ENCODE measurements at places on chromosomes 2 and 18.
A peak's percentile ranks its signal among the peaks of the same experiment; 100 is the strongest.

DNA sequence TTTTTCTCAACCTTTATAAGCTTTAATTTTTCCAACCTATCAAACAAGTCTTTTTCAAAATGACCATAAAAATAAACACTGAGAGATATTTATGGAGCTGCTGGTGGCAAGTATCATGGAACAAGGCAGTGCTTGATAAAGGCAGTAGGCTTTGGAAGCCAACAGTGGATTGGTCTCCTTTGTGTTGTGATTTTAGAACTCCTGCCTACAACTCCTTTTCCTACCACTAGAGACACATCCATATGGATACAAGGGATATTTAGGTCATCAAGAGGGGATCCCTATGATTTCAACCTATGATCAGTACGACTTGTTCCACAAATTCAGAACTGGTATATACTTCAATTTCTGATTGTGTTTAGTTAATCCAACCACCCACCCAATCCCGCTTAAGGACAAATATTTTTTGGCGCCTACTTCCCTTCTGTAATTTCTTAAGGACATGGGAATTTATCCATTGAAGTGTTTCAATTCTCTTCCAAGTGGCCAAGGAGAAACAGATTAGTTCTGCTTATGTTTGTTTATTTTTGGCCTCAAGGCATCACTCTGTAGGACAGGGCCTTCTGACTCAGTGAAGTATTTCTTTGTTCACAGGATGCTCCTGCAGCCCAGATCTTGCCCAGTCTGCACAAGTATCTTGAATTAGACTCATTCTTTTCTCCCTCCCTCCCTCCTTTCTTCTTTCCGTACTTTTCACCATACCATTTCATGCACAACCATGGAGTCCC lies 2119.6 kb upstream of the PIK3C3 start:
- no peak for DNase-seq

DNA sequence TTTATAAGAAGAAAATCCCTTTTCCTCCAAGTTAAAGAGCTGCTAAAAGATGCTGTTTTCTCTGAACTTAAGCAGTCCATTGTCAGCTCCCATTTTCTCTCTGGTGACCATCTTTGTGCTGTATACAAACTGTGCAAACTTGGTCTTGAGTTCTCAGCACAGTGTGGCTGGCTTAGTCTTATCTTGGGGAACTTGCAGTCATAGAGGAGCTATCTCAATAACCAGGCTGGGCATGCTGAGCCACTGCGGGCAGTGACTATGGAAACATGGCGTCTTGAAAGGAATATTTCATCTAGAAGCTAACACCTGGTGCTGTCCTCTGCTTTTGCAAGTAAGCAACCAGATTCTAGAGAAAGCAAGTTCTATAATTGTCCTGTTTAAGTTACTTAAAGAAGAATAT lies 1334.4 kb upstream of the CELF4 start:
- no peak for DNase-seq

DNA sequence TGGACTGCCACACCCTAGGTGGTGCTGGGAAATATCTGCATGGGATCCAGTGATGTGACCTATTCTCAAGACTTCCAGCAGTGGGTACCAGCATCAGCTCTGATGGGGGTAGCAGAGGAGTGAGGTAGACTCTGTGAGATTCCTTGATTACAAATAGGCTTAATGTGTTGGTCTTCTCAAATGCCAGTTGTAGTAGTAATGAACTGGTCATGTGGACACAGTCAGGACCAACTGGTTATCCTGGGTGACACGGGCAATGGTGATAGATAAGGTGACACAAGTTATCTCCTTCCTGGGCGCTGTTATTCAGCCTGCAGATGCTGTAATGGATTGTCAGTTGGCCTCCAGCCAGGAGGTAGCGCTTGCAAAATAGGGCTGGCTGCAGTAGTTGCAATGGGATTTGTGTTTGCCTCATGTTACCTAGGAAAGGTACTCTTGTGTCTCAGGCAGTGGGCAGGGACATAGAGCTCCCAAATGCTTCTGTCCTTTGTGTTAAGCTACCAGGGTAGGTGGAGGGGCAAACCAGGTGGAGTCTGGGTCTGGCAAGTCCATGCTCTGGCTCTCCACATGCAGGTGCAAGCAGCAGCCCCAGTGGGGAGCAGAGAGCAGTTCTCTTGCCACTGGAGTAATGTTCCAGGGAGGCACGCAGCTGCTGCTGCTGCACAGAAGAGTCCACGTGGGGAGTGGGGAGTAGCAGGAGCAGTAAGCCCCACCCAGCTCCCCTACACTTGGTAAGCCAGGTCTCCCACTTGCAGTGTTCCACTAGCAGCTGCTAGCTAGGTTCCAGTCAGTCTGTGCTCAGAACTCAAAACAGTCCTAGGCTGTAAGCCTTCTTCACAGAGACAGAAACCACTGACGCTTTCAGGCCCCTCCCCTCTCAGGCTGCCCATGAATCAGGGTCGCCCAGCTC lies 505.4 kb upstream of the DDX18 start:
- no peak for DNase-seq

DNA sequence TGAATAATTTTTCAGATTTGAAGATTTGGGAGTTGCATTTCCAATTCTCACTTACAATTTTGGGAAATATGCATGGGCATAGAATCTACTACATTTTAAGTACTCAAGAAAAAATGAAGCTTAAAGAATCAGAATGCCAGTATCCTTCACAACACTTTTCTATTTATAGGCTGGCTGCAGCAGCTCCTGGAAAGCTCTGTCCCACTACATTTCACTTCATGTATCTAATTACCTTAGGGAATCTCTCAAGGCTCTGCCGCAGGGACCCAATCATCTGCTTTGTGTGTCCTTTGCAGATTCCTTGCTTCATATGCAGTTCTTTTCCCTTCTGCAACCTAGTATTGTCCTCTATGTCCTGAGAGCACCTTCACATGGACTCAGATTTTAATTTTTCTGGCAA lies 102.9 kb downstream of the NUP35 start:
- DNase-seq, result no peak

- no peak for DNase-seq
Measured at GRCh38 chr2:216493334-216493685, 5.3 kb upstream of the RPL37A start.

- no peak for DNase-seq
Measured at GRCh38 chr2:201419057-201419635, 32.1 kb downstream of the TRAK2 start.

DNA sequence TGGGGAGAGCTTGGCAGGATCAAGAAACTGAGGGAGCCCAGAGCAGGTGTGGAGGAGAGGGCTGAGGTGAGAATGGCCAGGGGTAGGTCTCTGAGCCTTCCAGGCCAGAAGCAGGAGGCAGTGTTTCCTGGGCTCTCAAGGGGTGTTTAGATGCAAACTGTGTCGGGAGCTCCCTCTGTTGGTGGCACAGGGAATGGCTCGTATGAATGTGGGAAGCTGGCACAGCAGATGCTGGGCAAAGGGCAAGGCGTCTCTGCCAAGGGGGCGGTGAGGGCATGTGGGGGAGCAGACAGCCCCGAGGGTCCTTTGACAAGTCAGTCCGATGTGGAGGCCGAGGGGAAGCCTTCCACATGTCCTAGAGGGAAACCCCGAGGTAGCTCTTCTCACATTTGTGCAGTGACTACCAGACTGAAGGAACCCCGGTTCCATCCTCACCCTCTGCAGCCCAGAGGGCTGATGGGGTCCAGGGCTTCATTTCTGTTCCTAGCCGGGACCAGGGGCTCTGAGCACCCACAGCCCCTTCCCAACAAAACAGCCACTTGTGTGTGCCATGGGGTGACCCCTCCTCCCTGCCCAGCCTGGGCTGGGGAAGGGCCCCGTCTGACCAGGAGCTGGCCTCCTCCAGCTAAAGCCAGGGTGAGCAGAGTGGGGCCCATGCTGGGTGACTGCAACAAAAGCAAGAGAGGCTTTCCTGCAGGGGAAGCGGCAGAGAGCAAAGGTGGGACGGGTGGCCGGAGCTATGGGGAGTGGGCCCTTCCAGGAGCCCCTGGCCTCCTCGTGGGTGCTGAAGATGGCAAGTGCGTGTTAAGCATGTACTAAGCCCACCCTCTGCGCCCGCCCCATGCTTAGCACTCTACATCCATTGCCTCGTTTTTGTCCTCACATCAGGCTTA lies 103.4 kb downstream of the SEPTIN10 start:
- peak; percentile 53 for DNase-seq

DNA sequence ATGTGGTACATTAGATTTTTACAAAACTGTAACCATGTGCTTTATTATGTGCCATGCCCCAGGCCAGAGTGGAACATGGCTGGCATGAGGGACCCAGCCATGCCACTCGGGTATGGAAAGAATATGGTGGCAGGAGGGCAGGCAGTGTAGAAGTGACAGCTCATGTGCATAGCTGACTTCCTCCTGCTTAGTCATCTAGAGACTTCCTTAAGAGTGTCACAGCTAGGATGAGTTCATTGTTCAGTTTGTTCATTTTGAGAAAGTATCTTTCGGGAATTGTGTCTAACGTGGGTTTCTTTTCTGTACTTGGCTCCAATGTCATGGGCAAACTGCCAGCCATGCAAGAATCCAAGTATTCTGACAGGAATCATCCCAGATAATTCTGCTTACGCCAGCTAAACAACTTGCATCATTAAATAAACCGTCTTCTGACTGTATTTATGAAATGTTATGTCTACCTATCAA lies 94.3 kb upstream of the ITGB6 start:
- DNase-seq, result no peak

- DNase-seq, result no peak
Measured at GRCh38 chr2:10188211-10188610, 65.7 kb downstream of the RRM2 start.

GRCh38 chr2:71743995-71744675 lies 290.8 kb downstream of the DYSF start:
- no peak for DNase-seq

DNA sequence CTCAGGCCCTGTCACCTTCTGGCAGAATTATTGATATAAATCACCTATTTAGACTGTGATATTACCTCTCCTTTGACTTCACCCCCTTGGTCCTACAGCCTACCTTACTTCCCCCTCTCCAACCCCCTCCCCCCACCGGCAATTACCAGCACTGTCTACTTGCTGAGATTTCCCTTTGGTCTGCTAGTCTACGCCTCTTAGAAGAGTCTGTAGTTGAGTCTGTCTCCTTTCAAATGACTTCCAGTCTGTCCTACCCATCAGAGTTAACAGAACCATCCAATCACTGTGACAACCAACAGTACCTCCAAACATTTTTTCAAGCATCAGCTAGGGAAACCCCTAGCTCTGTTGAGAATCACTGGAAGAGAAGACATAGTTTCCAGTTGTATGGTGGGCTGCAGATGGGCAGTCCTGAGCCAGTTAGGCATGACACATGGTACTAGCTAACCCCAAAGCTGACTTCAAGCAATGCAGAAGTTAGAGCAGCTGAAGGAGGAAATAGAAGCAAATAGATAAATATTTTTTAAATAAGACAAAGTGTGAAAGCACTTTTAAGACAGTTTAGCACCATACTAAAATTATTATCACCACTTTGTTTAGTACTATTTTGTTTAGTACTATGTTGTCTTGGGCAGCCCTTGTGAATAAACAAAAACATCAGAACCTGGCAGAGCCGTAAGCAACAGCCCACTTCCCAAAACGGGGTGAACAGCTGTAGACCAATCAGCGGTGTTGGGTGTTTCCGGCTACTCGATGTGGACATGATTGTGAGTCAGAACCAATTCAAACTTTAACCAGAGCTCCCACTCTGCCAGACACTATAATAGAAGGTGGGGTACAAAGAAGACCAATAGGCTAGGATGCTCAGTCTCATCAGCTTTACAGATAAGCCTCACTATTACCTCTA lies 2.7 kb upstream of the ASNSD1 start:
- no peak for DNase-seq

GRCh38 chr2:235508371-235509160 lies 14.7 kb downstream of the AGAP1 start:
- DNase-seq, result no peak
